Activated CD4-positive, alpha-beta memory T cell treated with anti-CD3 and anti-CD28 coated beads, Interleukin-2, amount 10 ng/mL, durations not matched to agents 7 days and 5 days (primary cell): ENCODE measurements at places on chromosomes 1 and 21. TPM values are rescaled to one million over a fixed set of nuclear protein-coding genes. Genes with fewer than 3 reads are reported as not detected.

The FOXD2 gene
- 0.65 TPM for total RNA-seq

The CRP gene
- not detected for total RNA-seq

The FNDC5 gene
- not detected for total RNA-seq

The KRTAP7-1 gene
- total RNA-seq, result not detected

The AGO4 gene
- 16.5 TPM for total RNA-seq

The TMEM54 gene
- not detected for total RNA-seq

The AURKAIP1 gene
- total RNA-seq, result 122 TPM

The LCE1F gene
- not detected for total RNA-seq

The INSRR gene
- total RNA-seq, result 0.13 TPM

The LAMC1 gene
- not detected for total RNA-seq
